HAP-1 (cell line): ENCODE measurements at places on chromosomes 12 and 14.

DNA sequence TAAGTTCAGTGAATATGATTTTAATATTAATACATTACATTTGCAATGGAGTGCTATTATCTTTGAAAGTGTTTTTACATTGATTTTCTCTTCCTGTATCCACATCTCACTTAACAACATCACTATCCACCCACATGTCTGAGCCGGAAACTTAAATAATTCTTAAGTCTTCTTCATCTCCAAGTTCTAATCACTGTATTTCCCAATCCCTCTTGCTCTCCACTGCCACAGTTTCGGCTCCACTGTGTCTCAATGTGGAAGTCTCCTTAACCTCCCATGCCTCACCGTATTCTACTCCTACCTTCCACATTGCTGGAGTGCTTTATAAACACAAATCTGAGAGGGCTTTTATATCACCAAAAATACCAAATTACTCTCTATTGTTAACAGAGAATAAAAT, 25.3 kb downstream of the RTN1 start:
- no peak for DNase-seq

DNA sequence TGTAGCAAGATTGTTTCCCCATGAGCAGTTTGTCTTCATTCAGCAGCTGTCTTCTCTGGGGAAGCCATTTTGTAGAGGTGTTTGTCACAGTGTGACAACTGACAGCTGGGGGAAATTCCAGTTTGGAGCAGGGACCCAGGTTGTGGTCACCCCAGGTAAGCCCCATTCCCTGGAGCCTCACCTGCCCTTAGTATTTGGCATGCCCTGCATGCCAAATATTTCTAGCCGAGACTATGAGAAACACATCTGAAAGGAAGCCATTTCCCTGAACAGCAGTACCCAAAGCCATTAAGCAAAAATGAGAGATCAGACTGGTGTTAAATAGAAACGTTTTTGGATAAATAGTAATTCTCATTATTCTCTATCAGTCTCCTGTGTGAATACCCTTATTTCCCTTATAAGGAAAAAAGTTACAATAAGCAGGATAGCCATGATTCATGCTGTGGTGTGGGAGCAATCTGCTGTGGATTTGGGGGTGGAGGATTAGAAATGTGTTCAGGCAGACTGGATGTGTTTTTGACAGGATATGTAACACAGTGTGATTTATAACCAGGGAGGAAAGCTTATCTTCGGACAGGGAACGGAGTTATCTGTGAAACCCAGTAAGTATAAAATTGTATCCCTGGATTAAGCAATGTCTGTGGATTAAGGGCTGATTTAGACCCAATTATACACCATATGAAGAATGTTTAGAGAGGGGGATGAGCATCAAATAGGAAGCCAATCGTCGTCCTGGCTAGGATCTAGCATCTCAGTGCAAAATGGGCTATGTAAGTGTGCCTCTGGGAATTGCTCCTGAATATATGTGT, 68.9 kb downstream of the DAD1 start:
- DNase-seq = no peak

- DNase-seq = no peak
Observed at GRCh38 chr12:66065150-66065549, 65.4 kb downstream of the LLPH start.

DNA sequence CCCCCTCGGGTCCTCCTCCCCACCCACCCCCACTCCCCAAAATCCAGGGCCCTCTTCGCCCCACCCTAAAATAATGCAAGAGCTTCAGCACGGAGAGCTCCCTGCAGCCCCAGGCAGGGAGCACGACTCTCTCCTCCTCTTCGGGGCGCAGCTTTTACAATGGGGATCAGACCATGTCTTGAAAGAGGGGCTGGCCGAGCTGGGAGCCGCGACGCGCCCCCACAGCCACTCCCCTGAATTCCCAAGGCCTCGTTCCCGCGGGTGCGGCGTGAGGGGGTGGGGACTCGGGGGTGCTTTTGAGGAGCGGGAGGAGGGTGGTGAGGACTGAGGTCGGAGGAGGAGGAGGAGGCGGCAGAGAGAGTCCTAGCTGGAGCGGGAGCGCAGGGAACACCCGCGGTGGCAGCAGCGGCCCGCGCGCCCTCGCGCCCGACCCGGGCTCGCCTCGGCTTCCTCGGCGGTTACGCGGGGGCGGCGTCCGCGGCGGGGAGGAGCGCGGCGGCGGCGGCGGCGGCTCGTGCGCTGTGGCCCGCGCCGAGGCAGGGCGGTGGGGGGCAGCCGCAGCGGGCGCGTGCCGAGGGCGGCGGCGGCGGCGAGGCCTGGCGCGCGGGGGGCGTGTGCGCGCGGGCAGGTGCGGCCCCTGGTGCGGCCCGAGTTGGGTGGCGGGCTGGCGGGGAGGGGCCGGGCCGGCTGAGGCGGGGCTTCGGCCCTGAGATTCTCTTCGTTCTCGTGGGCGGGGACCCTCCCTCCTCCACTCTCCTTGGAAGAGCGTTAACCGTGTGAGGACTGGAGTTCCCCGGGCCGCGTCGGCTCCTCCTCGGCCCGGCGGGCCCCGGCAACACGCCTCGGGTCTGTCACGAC, at the start of gene ANKS1B:
TSS of gene ANKS1B (minus strand) at position 666 of the 858 bp plus-strand sequence. CDS start 699 bp downstream, outside the sequence.
- DNase-seq = peak; percentile 80

DNA sequence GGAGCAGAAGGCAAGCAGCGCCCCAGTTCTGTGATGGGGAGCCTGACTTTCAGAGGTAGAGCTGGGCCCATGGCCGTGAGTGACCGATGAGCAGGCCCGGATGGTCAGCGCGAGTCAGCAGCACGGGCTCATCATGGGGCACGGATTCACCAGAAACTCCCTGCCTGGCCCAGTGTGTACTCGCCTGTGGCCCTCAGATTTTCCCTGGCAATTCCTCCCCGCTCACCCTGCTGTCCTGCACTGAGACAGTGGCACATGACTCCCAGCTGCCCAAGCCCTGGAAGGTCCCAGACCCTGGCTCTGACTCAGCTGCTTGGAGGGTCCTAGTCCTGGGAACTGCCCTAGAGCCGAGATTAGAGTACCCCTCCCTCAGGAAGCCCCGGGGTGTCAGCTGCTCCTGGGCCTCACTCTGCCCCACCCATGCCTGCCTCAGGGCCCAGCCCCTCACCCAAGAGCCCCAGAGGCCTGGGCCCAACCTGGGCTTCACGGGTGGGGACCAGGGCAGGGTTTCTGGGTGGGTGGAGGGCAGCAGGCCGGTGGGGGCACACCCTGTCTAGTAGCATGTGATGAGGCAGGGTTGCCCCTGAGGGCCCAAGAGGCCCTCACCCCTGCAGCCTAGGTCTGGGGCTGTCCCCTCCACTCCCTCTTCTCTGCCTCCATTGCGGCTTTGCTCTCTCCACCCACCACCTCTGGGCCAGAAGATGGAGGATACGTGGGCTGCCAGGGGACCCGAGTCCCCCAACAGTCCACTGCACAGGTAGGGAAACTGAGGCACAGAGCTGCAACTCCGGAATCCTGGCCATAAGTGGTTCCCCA, 8.4 kb downstream of the TRMT61A start:
- no peak for DNase-seq

DNA sequence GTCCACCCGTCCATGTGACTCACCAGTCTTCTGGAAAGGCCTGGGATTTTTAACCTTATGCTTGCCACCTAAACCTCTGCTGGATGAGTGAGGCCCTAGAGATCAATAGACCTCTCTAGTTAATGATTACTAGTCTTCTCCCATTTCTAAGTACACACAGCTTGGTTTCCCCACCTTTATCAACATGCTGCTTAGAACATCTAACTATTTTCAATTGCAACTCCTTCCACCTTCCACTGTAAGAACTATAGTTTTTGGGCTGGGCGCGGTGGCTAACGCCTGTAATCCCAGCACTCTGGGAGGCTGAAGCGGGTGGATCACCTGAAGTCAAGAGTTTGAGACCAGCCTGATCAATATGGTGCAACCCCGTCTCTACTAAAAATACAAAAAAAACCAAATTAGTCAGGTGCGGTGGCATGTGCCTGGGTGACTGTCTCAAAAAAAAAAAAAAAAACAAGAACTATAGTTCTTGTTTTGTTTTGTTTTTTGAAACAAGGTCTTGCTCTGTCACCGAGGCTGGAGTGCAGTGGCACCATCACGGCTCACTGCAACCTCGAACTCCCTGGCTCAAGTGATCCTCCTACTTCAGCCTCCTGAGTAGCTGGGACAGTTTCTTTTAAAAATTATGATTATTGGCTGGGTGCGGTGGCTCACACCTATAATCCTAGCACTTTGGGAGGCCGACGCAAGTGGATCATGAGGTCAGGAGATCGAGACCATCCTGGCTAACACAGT, 18.7 kb upstream of the MDM2 start:
- no peak for DNase-seq

- peak; percentile 54 for DNase-seq
Observed at GRCh38 chr12:63967358-63968145, 123.1 kb downstream of the SRGAP1 start.

DNA sequence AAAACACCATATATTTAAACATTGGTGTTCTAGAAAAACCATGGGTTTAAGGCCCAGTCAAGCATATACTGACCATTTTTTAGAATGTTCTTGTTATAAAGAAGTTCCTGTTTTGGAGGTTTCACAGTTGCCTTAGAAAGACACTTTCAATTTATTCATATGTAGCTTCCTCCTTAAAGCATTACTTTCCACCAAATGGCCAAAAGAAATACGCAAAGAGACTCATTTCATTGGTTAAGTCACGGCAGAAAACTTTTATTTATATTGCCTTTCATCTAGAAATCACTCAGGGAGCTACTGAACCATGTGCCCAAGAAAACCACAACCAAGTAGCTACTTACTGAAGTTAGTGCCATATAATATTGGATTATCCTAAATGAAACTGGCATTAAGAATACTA, 40.0 kb downstream of the MYBPC1 start:
- DNase-seq = no peak

DNA sequence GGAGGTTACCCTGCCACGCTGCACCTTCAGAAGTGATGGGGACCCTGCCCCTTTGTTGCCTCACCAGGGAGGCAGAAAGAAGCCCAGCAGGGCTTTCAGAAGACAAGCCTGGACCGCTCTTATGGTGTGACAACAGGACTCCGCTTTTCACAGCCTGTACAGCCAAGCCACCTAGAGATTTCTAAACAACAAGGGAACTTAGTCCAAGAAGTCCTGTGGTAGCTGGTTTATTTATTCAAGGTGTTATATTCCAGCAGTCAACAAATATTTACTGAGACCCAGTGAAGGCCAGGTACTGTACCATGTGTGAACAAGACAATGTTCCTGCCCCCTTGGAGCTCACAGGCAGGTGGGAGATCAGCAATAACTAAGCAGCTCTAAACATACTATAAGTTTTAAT, 4.0 kb upstream of the TMEM229B start:
- DNase-seq = no peak

DNA sequence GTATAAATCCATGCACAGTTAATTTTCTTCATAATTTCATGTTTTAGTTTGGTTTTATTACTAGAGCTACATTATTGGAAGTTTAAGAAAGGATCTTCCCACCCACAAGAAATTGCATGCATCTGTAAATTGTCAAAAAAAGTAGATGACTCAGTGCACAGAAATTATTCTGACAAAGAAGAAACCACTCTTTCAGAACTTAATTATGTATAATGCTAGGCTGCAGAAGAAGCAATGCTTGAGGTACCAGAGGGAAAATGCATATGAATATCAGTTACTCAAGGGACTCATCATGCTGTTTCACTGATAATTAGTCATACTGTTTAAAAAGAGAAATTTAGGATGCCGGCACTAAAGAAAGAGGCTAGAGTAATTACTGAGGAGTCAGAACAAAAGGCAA, 147.0 kb downstream of the SLC16A7 start:
- no peak for DNase-seq

DNA sequence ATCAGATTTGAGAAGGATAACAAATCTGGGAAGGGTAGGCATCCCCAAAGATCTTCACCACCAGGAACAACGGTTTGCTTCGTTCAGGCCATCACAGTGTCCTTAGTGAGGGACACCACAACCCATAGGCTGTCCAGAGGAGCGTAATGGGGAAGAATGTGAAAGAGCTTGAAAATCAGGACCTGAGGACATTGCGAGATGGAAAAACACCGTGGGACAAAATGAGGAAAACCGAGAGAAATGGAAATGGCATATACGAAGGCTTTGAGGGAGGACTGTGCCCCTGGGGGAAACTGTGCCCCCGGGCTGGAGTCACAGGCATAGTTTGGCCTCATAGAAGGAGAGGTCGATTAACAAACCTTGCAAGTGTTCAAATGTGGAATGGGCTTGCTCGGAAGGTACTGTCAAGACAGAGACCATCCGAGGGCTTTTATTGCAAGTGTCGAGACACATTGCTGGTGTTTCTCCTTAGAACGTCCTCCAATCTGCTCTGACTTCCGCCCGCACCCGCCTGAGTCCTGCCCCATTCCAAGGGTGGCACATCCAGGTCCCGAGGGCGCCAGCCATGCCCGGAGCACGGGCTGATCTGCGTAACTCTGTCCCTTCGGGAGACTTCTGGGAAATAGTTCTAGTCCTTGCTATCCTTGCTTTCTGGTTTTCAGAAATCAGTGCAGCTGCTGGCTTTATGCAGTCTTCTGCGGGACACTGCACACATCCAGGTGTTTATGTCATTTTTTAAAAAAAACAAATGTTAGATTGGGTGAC, 885 bp upstream of the PALS1 start:
- DNase-seq = peak; percentile 53

- no peak for DNase-seq
Observed at GRCh38 chr14:104866451-104867370, 1.6 kb downstream of the CEP170B start.
